Cerebellar nuclear complex (tissue), 1 donor: ENCODE measurements at places on chromosomes 2 and 18.

- no peak for DNase-seq
Measured at GRCh38 chr2:10258326-10258725, 44.4 kb upstream of the HPCAL1 start.

GRCh38 chr2:138658187-138658894, 121.8 kb downstream of the NXPH2 start:
- no peak for DNase-seq

DNA sequence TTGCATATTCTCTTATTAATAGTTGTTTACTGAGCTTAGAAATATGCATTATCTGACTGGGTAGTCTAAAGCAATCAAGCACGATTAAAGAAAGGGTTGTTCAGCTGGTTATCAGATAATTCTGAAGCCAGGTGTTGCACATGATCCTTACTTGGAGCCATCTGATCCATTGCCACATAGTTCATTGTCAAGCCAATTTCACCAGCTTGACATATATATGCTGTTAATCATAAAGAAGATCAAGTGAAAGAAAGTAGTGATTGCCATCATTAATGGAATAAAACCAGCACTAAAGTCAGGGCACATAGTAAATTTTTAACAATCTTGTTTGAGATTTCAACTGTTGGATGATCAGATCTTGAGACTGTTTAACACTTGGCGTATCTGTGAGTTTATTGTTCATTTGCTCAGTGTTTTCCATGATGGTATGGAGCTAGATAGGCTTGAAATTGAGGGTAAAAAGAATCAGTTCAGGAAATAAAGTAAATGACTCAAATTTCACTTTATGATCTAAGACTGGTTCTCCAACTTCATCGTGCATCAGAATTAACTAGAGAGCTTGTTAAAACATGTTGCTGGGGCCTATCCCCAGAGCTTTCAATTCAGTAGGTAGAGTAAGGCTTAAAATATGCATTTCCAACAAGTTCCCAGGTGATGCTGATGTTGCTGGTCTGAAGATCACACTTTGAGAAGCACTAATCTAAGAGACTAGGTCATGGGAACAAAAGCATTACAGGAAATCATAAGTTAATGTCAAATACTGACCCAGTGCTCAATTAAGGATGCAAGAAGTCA, 539.6 kb downstream of the SATB2 start:
- no peak for DNase-seq

- DNase-seq, result no peak
Measured at GRCh38 chr2:19899985-19900930, 1.5 kb downstream of the TTC32 start.
